ENCODE measurements at places on chromosomes 6 and 20.

DNA sequence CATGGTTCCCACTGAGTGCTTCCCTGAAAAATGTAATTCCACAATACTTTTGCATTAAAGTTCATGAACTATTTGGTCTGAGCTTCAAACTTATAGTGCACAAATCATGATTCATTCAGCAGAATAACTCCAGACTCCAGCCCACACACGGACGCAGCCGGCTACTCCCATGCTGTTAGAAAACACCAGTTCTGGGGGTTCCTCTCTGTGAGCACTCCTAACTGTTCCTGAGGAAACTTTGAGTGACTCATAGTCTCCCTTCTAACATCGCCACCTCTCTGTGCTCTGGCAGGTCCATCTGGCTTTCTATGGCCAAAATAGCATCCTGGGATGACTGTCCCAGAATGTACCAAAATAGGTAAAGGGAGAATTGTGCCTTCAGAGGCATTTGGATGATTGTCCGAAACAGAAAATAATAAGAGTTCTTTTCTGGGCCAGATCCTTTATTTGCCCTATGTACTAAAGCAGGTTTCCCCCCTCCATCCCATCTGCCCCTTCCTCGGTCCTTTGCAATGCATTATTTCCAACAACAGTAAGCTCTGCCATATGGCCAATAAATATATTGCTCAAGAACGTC lies 32.3 kb upstream of the LY86 start:
- DNase-seq = no peak

DNA sequence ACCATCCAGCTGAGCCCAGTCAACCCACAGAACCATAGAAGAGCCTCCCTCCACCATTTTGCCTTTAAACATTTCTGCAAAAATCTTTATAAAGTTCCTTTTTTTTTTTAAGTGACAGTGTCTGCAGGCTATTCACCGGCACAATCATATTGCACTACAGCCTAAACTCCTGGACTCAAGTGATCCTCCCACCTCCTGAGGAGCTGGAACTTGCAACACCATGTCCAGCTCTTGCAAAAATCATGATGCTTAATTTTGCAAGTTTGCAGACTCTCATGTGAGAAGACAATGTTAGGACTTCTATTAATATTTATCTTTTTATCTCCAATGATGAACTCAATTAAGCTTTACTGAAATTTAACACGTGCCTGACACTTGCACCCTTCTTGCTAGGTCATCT lies 88.8 kb downstream of the INSM1 start:
- no peak for DNase-seq

DNA sequence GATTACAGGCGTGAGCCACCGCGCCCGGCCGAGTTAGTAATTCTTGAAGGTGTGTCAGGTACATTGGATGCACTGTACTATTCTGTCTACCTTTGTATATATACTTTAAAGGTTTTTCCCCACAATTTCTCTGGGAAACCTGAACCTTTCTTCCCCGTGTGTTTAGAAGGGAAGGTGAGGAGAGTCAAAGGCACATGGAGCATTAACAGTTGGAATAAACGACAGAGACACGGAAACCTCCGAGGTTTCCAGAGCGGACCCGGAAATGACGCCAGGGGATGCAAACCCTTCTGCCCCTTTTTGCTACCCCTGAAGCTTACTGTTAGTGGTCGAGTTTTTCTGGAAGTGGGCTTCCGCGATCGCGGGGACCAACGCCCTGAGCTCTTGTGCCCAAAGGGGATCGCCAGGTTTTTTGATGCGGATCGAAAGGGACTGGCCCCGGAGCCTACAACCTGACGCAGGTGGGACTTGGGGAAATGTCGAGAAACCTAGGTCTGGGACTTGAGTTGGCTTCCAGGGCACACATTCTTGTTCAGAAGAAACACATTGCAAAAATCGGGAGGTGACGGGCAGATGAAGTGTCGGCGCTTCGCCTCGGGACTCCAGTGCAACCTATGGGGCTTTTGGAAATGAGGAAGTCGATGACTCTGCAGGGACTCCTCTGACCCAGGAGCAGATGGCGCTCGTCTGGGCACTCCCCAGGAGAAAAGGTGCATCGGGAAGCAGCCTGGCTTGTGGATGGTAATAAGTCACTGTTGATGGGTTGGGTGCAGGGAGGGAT lies 218.2 kb downstream of the OR2B2 start:
- peak; percentile 79 for DNase-seq

- DNase-seq = peak; percentile 82
These were observed 67.7 kb downstream of the SYCP2L start for GRCh38 chr6:10954590-10955010.

DNA sequence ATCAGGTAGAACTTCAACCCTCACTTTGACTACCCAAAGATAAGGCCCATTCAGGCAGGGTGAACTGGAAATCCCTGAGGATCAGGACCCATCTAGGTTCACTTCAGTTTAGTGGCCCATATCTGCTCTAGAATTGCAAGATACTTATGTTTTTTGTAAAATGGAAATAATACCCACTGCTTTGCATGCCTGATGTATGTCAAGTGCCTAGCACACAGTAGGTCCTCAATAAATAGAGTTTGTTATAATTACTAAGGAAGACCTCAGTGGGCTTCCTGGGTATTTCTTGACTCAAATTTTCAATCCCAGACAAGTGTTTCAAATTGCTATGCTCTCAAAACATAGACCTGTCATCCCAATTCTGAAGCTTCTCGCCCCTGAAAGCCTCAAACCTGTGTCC lies 32.5 kb downstream of the PIGU start:
- DNase-seq = no peak

DNA sequence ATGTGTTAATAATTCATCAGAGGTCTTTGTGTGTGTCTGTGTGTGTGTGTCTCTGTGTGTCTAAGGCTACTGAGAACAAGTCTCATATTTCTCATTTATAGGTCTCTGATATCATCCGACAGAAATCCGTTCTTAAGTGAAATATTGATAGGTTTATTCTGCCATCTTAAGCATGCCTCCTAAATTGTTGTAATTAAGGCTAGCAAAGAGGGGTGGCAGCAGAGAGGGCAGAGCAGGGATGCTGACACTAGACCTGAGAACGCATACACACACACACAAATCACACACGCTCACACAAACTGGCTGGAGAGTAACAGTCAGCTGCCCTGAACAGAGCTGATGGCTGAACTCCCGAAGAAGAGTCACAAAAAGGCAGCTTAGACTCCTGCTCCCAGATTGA lies 84.9 kb upstream of the LRFN2 start:
- no peak for DNase-seq

- no peak for DNase-seq
These were observed 60.0 kb downstream of the PTPN1 start for GRCh38 chr20:50569864-50570836.

- DNase-seq = no peak
These were observed 21.9 kb downstream of the ECT2L start for GRCh38 chr6:138817799-138818198.

DNA sequence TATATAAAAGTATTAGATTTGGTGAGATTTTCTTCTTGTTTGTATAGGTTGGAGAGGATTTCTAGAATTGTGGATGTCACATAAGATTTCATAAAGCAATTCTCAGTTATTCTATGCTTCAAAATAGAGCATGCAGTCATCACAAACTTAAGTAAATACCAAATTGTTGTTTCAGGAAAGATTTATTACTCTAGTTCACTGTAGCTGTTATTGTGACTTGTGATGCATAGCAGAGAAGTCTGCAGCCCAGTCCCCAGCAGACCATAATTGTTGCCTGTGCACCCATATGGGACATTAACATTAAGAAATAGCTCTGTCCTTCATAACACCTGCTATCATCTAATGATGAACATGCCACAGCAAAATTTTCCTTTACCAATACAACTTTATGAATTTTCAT lies 228.0 kb upstream of the FAM83B start:
- DNase-seq = no peak

GRCh38 chr6:15363523-15364400 lies 117.9 kb downstream of the JARID2 start:
- DNase-seq = no peak

DNA sequence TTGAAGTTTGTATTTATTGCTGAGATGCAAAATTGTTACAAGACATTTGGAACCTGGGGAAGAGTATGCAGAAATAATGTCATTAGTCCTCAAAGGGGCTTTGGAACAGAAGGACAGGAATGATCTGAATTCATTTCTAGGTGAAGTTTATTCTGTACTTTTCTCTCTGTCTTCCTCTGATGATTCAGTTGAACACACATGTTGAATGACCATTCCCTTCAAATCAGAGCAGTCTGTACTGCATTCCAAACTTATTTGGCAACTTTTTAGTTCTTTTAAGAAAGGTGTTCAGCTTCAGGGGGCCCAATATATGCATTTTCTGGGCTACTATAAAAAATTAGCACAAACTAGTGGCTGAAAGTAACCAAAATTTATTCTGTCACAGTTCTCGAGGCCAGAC lies 213.9 kb upstream of the LAMP5 start:
- DNase-seq = no peak

DNA sequence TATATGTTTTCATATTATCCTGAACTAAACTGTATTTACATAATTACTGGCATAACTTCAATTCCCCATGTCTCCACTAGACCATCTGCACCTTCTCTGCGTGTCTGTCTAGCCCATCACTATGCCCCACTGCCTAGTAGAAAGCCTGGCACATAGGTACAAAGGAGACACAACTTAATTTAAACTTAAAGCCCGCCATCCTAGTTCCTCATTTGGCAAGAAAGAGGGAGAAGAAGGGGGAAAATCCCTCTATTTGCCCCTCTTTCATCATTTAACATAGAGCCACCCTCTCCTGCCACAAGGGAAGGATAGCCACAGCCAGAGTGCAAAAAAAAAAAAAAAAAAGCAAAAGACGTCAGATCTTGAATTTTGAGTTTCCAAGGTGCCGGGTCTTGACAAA lies 1.8 kb downstream of the PKIG start:
- DNase-seq = no peak

DNA sequence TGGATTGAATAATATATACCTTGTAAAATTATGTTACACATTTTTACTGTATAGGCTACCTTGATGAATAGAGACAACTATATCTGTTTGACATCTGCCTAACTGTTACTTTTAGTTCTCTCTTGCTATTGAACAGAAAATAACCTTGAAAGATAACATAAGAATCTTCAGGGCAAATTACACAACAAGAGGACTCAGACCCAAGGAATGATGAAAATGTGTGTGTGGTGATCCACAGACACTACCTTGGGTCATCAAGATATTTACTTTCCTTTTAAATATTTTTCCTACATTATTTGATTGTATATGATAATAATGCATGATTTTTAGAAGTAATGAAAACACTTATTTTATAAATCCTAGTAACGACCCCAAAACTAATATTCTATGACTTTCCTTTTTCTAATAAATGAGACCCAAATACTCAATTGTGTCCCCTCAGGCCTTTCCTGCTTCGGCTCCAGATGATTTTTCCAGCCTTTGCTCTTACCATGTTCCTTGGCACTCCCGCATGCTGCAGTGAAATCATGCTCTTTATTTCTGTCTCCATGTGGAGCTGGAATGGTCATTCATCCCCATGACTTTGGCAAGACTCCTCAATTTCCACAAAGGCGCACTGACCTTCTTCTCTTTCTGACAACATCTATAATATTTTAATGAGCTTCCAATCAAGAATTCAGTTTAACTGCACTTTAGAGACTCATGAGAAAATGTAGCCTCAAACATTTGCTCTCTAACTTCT lies 187.6 kb downstream of the EPM2A start:
- DNase-seq = no peak

All from activated CD8-positive, alpha-beta memory T cell treated with anti-CD3 and anti-CD28 coated beads for 24 hours (primary cell).